ENCODE measurements at places on chromosomes 5 and 9.

DNA sequence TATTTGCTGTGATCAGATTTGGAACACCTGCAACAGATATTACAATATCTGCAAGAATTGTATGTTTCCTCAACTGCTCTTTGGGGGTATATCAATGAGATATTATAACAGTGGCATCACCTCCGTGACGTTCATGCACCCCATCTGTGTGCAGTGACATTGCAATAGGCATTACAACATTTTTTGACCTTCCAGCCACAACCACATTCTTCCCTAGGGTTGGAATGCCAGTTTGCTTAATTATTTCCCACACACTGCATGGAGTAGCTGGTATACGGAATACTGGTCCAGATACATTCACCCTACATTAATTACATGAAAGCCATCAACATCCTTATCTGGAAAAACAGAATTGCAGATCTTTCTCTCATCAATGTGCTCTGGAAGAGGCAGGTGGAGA is 42.3 kb downstream of the FBXO4 start:
- no peak overlapping the region for H3K4me3 ChIP-seq
- no peaks in the 10 kb centered on the region for H3K36me3 ChIP-seq
- H3K4me1 ChIP-seq = no peaks in the 10 kb centered on the region
- H3K27me3 ChIP-seq = no peaks in the 10 kb centered on the region
- DNase-seq = no peak

- no peaks in the 10 kb centered on the region for H3K4me1 ChIP-seq
- no peak for DNase-seq
- H3K27me3 ChIP-seq = peaks cover 36% of the 10 kb centered on the region
- no peak overlapping the region for H3K27ac ChIP-seq
- H3K4me3 ChIP-seq = no peak overlapping the region
Observed at GRCh38 chr5:79005151-79005550, 20.0 kb upstream of the ARSB start.

- H3K4me1 ChIP-seq = peaks cover 4% of the 10 kb centered on the region
- no peak overlapping the region for H3K4me3 ChIP-seq
- no peaks in the 10 kb centered on the region for H3K36me3 ChIP-seq
- no peak for DNase-seq
Observed at GRCh38 chr5:170628691-170629565, 125.1 kb downstream of the KCNIP1 start.

GRCh38 chr9:89065921-89066320 is 74.7 kb downstream of the S1PR3 start:
- no peak for DNase-seq
- no peak overlapping the region for H3K27ac ChIP-seq
- no peaks in the 10 kb centered on the region for H3K4me1 ChIP-seq
- no peak overlapping the region for H3K4me3 ChIP-seq

GRCh38 chr9:125815568-125815967 is 68.4 kb downstream of the PBX3 start:
- peaks cover 7% of the 10 kb centered on the region for H3K4me1 ChIP-seq
- no peak for DNase-seq
- H3K4me3 ChIP-seq = no peak overlapping the region
- no peaks in the 10 kb centered on the region for H3K27me3 ChIP-seq
- no peak overlapping the region for H3K27ac ChIP-seq

DNA sequence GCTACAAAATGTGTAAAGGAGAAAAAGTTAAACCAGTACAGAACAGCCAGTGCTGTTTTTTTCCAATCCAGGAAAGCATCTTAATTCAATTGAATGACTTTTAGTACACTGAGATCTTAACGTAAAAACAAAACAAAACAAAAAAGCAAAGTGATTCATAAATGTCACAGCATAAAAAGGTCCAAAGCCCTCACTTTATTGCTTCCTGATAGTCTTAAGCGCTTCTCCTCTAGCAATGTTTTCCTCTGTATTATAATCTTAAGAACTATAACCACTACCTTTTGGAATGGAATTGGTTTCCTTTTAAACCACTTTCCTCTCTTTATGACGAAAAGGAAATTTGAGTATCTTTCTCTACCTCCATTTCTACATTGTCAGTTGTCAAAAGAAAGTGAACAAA is 91.4 kb downstream of the SEMA5A start:
- H3K27ac ChIP-seq = no peak overlapping the region
- H3K36me3 ChIP-seq = no peaks in the 10 kb centered on the region
- no peaks in the 10 kb centered on the region for H3K27me3 ChIP-seq
- DNase-seq = no peak

DNA sequence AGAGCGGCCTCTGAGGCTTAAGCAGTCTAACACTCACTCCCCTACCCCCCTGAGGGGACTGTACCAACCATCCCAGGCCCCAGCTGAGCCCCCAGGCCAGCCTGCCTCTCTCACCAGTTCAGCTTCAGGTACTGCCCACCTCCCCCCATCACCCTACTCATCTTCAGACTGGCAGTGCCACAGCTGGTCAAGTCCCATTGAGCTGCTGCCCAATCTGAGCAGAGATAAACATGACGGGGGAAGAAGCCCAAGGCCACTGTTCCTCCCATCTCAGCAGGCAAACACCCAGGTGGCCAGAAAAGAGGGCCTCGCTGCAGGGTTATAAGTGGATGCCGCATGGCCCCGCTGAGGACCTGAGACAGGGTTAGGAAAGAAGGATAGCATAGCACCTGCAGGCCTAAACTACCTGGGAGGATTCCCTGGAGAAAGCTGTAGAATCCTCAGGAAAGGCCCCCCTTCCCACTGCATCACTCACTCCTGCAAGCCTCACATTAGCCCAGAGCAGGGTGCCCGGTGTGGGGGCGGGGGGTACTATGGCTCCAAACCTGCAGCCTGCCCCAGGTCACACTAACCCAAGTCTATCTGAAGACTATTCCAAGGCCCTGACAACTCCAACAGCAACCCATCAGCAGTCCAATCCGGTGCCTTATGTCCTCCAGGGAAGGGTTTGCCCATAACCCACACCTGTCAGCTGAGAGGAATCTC is 3.6 kb downstream of the B4GALT1 start:
- peaks cover 23% of the 10 kb centered on the region for H3K36me3 ChIP-seq
- no peaks in the 10 kb centered on the region for H3K27me3 ChIP-seq
- peak overlapping the region; percentile 79 for H3K4me3 ChIP-seq
- H3K4me1 ChIP-seq = peaks cover 72% of the 10 kb centered on the region
- peak overlapping the region; percentile 70 for H3K27ac ChIP-seq

- H3K4me1 ChIP-seq = peaks cover 3% of the 10 kb centered on the region
- DNase-seq = no peak
- H3K27ac ChIP-seq = no peak overlapping the region
- H3K36me3 ChIP-seq = no peaks in the 10 kb centered on the region
Observed at GRCh38 chr5:38267372-38267771, 9.0 kb downstream of the EGFLAM start.

DNA sequence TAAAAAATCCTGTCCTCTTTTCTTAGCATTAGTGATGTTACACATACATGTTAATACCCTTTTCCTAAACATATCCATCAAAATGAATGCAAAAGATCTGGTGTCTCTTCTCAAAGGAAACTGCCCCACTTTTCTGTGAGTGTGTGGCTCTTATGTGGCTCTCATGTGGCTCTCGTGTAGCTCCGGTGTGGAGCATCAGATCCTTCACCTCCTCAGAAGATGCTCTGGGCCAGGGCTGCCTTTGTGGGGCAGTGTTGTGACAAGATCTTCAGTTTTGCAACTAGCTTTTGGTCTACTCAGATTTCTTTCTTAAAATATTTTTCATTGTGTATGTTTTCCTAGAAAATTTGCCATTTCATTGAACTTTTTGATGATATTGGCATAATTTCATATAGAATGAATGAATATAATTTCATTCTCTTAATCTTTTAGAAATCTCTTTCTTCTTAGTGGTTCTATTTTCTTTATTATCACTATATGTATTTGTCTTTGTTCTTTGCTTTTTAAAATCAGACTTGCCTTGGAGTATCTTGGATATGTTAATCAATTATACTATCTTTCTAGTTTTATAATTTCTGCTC is 19.4 kb downstream of the GARNL3 start:
- H3K27ac ChIP-seq = no peak overlapping the region
- DNase-seq = no peak
- peaks cover 38% of the 10 kb centered on the region for H3K27me3 ChIP-seq

GRCh38 chr5:89582768-89583339 is 699.9 kb upstream of the MEF2C start:
- no peaks in the 10 kb centered on the region for H3K27me3 ChIP-seq
- no peak overlapping the region for H3K4me3 ChIP-seq
- no peaks in the 10 kb centered on the region for H3K36me3 ChIP-seq

GRCh38 chr5:14218897-14219573 is 75.9 kb downstream of the TRIO start:
- no peaks in the 10 kb centered on the region for H3K36me3 ChIP-seq
- peaks cover 32% of the 10 kb centered on the region for H3K27me3 ChIP-seq
- no peak overlapping the region for H3K4me3 ChIP-seq
- DNase-seq = no peak

GRCh38 chr5:129379406-129379805 is 80.7 kb upstream of the ADAMTS19 start:
- H3K27ac ChIP-seq = no peak overlapping the region
- H3K36me3 ChIP-seq = no peaks in the 10 kb centered on the region
- DNase-seq = no peak
- H3K4me3 ChIP-seq = no peak overlapping the region

DNA sequence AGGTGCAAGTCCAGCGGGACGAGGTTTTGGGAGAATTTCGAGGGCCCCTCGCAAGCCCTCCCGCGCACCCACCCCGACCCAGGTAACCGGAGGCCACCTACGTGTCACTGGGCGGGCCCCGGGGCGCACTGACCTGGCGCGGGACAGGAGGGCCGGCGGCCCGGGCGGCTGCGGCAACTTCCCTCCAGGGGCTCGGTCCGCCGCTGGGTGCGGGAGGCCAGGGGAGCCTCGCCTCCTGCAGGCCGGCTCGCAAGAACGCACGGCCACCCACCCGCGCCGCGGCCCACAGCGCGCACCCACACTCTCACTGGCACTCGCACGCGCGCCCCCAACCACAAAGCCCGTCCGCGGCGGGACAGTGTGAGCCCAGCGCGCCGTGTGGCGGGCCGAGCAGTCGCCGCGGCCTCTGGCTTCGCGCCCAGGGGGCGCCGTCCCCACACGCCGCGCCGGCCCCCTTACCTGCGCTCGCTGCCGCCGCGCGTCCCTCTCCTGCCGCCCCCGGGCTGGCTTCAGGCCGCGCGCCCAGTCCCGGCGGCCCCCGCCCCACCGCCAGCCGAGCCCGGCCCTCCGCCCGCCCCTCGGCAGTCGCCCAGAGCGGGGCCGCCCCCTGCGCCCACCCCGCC is 451 bp downstream of the LPAR1 start:
- no peaks in the 10 kb centered on the region for H3K36me3 ChIP-seq
- no peak for DNase-seq
- peaks cover 43% of the 10 kb centered on the region for H3K27me3 ChIP-seq
- peak overlapping the region; percentile 1 for H3K4me3 ChIP-seq
- peaks cover 11% of the 10 kb centered on the region for H3K4me1 ChIP-seq

DNA sequence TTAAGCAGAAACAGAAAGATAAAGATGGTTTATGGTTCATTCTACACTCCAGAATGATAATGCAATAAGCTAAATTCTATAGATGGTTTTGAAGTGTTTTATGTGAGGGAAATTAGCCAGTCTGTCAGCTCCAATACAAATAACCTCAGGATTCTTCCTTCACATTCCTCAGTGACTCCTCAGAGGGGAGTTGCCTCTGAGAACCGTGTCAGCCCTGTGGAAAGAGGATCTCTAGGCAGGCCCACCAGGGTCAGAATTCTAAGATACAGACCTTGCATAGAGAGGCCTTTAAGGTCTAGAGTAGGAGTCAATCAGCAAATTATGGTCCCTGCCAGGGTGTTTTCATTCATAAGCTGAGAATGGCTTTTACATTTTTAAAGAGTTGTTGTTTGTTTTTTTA is 26.6 kb downstream of the RUSC2 start:
- H3K4me1 ChIP-seq = no peaks in the 10 kb centered on the region
- H3K36me3 ChIP-seq = no peaks in the 10 kb centered on the region
- no peak overlapping the region for H3K4me3 ChIP-seq
- no peak overlapping the region for H3K27ac ChIP-seq
